ENCODE measurements at places on chromosomes 3 and 15.

GRCh38 chr15:99537344-99537743, 28.4 kb upstream of the MEF2A start:
- no peak for DNase-seq

GRCh38 chr15:45376300-45376928, 1.9 kb downstream of the GATM start:
- no peak for DNase-seq

GRCh38 chr3:56375654-56376053, 92.6 kb downstream of the ERC2 start:
- DNase-seq: no peak

GRCh38 chr3:69255928-69256327, 130.0 kb downstream of the FRMD4B start:
- DNase-seq: no peak

- no peak for DNase-seq
Measured at GRCh38 chr15:58534556-58534955, 102.8 kb downstream of the LIPC start.

- no peak for DNase-seq
Measured at GRCh38 chr3:135869439-135870105, 96.0 kb upstream of the PPP2R3A start.

- no peak for DNase-seq
Measured at GRCh38 chr15:56410721-56411120, 45.5 kb downstream of the TEX9 start.

DNA sequence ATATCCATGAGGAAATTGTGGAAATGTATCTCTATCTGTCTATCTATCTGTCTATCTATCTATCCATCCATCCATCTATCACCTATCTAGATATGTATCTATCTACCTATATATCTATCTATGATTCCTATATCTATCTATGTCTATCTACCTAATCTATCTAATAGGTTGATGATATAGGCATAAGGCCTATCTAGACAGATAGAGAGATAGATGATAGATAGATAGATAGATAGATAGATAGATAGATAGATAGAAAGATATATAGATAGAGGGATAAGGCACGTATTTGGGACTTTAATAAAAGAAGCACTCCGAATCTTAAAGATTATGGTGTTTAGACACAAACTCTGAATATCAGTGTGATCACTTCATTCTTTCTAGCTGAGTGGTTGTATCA, 58.1 kb downstream of the DIPK2A start:
- DNase-seq: no peak

- DNase-seq: no peak
Measured at GRCh38 chr3:114829783-114830182, 317.3 kb downstream of the ZBTB20 start.

DNA sequence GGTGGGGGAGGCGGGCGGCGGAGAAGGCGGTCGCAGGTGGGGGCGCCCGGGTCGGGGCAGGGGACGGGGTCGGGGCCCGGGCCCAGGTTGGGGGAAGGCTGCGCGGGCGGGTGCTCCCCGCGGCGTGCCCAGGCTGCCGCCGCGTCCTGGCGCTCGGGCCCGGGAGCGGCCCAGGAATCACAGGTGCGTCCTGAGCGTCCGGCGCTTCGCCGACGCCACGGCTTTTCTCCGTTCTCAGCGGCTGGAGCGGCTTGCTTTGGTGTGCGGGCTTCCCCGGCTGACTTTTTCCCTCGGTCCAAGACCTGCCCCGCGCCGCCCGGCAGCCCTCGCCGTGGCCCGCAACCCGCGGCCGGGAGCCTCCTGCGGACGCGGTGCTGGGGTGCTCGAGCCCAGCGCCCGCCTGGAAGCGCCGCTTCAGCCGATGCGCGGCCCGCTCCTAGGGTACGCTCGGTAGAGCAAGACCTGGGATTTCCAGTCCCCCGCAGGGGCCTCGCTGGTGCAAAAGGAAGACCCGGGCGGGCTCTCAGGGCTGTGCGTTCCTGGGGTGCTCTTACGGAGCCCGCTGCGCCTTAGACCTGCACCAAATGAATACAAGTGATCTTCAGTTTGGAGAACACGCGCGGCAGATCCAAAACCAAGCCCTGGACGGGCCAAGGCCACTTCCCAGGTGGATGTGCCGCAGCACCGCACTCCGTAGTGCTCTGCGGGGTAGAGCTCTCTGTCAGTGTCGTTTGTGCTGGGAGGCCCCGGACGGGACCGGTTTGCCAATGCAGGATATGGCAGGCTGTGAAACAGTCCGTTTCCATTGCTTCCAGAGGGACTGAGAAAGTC, 639 bp downstream of the NIPA1 start:
- no peak for DNase-seq

DNA sequence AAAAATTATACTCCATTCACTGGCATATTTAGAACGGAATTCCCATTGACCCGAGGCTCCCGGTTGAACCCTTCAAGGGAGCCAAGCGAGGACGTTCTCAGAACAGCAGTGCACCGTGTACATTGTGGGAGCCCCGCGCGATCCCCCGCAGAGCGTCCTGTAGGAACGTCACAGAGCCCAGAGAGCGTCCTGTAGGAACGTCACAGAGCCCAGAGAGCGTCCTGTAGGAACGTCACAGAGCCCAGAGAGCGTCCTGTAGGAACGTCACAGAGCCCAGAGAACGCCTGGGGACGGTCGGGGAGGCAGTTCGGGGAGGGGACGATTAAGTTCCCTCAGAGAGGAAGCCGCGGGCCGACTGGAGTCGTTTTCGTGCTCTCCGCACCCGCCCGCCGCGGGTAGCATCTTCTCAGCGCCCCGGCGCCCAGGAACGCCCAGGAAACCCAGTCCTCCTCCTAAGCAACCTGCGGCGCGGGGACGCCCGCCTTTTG, 506 bp upstream of the ATP1B3 start:
- no peak for DNase-seq

- no peak for DNase-seq
Measured at GRCh38 chr3:108672701-108673100, 83.2 kb downstream of the DZIP3 start.
